ENCODE measurements at places on chromosomes 2 and 18.
A peak's percentile ranks its signal among the peaks of the same experiment; 100 is the strongest.

DNA sequence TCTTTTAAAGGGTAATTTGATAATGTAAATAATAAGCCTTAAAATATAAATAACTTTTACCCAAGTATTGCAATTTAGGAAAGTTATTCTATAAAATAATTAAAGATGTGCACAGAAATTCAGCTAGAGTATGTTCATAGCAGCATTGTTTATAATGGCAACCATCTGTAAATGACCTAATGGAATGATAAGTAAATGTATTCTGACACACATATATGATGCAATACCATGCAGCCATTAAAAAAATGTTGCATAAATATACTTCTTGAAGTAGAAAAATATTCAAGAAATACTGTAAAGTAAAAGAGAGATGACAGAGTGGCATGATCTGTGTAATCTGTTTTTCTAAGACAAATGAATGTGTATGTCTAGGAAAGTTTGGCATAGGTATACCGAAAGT lies 545.7 kb downstream of the ZEB2 start:
- DNase-seq = no peak

DNA sequence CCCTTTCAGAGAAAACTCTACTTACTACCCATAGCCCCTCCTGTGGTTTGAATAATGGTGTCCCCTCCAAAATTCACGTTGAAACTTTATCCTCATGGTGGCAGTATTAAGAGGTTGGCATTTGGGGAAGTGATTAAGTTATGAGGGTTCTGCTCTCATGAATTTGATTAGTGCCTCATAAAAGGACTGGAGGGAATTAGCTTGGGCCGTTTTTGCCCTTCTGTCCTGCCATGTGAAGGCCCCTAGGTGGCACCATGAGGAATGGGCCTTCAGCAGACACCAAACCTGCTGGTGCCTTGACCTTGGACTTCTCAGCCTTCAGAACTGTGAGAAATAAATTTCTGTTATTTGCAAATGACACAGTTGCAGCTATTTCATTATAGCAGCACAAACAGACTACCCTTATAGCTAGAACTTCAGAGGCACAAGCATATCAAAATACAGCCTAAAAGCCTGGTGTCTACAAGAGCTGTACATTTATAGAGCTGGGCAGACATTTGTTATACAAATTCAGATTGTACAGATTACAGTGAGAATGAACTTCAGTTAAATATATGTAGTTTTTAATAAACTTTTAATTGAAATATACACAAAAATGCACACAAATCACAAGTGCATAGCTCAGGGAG lies 2.6 kb upstream of the PTPN2 start:
- no peak for DNase-seq

- DNase-seq = no peak
Observed at GRCh38 chr2:18401471-18401870, 159.0 kb downstream of the RDH14 start.

DNA sequence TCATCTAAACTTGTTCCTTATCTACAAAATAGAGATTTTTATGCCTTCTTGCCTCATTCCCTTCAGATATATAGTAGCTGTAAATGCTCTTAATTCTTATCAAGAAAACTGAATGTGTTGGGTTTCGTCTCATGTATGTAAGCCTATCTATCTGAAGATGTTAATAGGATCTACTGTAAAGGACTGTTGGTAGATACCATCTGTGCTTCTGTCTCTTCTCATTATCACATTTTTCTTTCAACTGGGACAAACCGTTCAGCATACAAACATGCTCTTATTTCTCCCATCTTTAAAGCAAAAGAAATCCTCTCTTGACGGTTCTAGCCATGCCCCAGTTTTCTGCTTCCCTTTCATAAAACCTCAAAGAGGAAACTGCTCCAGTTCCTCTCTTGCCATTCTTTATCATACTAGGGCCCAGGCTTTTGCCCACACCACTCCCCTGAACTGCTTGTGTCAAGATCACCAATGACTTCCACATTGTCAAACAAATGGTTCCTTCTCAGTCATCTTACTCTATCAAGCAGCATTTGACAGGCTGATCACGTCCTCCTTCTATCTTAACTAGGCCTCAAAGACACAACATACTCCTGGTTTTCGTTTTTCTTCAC lies 88.7 kb downstream of the ARHGEF33 start:
- DNase-seq = no peak

DNA sequence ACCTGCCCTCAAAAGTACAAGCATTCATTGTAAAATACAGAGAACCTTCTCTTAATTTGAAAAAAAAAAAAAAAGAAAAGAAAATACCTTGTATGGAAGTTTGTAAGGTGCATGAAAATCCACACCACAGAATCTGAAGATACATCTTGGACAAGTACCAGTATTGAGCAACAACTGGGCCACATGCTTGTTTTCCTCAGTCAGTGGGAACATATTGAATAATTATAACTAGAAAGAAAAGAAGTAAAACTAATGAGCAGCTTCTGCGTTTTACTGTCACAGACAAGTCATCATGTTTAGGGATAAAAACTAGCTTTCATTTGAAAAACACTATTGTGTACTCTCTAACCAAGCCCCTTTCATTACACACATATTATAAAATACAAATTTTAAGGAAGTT lies 5.8 kb upstream of the PEX13 start:
- no peak for DNase-seq

DNA sequence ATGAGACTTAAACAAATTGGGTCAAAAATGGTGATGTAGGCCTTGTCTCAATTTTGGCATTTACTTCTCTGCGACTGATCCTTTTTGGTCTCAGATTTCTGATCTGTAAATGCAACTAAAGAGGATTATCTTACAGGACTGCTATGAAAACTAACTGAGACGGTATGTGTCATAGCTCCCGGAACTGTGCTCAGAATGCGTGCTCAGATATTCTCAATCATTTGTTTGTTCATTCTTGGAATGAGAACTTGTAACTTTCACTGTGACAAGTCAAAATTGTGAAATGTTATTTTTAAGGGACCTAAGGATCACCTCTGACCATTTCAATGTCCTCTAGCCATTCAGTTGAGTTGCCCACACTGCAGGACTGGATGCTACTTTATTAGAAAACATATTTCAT lies 498.2 kb upstream of the PIK3C3 start:
- DNase-seq = no peak

DNA sequence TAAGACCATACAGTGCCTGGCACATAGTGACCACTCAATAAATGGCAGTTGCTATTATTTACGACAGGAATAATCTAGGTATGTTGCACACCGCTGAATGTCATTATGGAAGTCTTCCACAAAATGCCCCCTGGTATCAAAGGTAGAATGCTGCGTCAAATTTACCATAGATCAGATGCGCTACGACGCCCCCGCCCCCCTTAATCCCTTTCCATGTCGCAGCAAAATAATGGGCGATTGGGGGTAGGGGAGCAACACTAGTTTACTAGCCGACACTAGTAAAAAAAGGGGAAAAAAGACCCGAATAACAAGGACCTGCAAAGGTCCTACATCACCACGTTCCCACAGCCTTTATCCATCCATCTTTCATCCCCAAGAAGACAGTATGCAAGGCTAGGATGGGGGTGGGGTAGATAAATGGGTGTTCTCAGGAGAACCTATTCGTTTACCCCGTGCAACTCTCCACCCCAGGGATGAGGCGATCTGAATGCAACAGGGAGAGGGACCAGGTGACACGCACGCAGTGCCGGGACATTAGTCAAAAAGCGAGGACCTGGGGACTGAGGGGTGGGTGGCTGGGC lies 455 bp downstream of the PREPL start:
- DNase-seq = peak; percentile 26

- no peak for DNase-seq
Observed at GRCh38 chr2:7378591-7378990, 461.4 kb downstream of the RNF144A start.

DNA sequence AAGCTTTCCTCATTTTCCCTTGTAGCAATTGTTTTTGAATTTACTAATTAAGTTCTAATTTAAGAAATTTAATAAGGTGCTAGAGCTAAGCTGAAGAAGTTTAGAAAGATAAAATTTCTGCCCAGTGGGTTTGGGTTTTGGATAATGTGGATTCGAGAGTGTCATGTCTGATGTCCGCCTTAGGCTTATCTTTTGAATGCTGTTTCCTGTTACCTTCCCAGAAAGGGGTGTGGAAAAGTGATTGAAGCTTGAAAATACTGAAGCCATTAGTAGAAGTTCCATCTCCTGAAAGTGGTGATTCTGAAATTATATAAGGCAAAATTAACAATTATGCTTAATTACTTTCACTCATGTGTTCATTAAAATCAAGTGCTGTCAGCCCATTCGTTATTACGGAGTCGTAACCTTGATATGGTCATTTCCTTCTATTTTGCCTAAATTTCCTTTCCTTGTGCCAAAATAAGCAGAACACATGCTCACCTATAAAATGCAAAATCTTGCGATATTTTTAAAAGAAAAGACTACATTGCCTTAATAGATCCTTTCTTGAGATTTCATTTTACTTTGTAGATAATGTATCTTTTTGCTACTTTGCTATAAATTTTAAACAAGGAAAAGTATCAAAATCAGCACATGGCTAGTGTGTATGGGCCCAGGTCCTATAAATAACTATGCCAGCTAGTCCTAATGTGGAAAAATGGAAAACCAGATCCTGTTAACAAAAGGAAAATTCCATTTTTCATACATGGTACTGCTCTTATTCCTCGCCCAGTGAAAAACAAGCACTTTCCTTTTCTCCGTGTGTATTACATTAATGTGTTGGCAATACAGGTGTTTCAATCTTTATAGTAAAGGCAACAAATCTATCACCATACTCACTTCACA lies 97.3 kb downstream of the ICOS start:
- DNase-seq = no peak

DNA sequence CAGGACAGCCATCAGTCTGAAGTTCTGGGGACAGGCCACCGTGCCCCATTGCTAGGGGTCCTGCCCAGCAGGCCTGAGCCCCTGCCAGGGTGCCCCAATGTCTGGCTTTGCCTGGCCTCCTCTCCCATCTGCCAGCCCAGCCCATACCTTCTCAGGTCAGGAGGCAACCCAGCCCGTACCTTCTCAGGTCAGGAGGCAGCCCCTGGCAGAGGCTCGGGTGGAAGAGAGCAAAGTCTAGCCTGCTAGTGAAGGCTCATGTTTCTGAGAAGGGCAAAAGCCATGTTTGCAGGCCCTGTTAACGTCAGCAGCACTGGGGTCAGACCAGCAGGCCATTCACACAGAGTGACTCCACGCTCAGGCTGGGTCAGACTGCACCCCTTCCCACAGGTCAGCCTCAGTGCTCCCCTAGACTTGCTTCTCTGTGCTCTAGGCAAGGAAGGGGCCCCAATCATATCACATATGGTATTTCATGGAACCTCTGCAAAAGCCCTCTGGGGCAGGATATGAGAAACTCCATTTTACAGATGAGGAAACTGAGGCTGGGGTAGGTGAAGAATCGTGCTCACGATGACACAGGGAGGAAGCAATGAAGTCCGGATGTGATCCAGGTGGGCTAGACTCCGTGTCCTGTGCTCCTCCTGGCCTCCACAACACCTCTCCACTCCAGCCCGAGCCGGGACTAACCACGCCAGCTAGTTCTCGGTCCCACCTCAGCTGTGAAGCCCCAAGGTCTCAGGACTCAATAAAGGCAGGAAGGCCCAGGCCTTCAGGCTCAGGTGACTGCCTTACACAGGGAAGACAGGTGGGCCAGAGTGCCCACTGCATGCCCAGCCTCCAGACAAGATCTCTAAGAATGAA lies 9.5 kb downstream of the SDC1 start:
- no peak for DNase-seq

GRCh38 chr2:230329946-230330605 lies 3.1 kb downstream of the SP140L start:
- DNase-seq = no peak

- no peak for DNase-seq
Observed at GRCh38 chr2:70686577-70687460, 81.2 kb downstream of the ADD2 start.

GRCh38 chr2:189580658-189581353 lies at the start of gene SLC40A1:
TSS of gene SLC40A1 (minus strand) at chr2:189580786. CDS start at chr2:189580460, 326 bp downstream.
- DNase-seq = peak; percentile 66

- no peak for DNase-seq
Observed at GRCh38 chr2:68383778-68384177, 18.7 kb downstream of the PLEK start.

DNA sequence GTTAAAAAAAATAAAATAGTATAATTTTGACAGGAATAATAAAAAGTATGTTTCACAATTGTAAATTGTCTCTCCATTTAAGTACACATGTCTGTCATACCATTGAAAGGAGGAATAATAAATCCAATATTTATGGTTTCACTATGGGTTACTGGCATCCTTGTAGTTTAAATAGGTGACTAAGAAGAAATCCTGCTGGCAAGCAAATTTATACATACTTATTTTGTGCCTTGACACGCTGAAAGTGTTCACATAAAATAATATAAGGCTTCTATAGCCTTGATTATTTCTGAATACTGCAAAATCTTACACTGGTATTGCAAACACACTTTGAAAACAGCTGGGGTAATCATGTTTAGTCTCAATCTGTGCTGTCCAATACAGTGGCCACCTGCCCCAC lies 138.3 kb upstream of the ETAA1 start:
- no peak for DNase-seq

DNA sequence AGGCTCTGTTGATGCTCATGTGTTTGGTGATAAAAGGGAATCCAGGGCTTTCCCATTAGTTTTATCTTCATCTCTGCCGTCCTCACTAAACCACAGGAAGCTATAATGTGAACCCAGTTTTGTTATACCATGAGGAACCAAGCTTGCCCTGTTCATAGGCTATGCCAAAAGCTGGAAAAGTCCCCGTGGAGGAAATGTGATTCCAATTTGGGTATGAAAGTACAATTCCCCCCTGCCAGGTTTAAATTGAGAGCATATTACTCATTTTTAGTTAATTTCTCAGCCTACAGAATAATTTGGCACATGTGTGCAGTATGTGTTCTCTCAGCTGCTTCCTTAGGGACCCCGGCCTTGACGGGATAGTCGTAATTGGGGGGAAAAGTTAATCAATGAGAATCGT lies 327.4 kb downstream of the RND3 start:
- DNase-seq = no peak

DNA sequence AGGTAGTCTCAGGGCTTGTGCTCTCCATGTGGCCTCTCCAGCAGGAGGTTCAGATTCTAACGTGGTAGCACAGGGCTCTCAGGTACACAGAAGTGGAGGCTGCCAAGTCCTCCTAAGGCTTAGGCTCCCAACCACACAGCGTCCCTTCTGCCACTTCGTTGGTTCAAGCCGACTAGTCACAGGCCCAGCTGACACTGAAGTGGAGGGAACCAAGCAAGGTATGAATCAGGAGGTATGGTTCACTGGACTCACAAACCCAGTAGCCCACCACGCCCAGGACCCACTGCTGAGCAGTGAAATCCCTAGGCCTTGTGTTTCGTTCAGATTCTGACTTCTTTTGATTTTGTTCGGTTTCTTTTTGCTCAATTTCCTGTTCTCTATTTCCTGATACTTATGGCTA lies 46.0 kb upstream of the SEC11C start:
- DNase-seq = no peak
